ENCODE measurements at places on chromosomes 2 and 18.

GRCh38 chr18:54689319-54689718, 98.3 kb downstream of the DYNAP start:
- DNase-seq, result no peak

DNA sequence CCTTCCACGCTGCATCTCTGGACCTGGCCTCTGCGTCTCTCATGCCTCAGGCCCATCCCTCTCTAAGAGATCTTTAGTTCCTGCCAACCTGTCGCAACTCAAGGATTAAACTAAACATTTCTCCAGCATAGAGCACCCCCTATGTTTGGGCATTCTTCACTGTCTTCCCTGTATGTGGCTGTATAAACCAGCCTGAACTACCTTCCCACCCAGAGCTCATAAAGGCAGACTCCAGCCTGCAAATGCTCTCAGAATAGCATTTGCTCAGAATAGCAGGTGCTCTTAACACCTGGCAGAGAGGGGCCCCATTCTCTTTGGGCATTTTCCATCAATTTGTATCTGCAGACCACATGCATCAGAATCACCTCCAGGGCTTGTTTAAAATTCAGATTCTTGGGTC, 83.4 kb downstream of the EHD3 start:
- DNase-seq, result no peak

- DNase-seq, result no peak
Observed at GRCh38 chr2:29940706-29941105, 19.3 kb upstream of the ALK start.

- no peak for DNase-seq
Observed at GRCh38 chr2:9774266-9774665, 69.0 kb upstream of the TAF1B start.

GRCh38 chr2:60172801-60173200, 380.7 kb downstream of the BCL11A start:
- no peak for DNase-seq

DNA sequence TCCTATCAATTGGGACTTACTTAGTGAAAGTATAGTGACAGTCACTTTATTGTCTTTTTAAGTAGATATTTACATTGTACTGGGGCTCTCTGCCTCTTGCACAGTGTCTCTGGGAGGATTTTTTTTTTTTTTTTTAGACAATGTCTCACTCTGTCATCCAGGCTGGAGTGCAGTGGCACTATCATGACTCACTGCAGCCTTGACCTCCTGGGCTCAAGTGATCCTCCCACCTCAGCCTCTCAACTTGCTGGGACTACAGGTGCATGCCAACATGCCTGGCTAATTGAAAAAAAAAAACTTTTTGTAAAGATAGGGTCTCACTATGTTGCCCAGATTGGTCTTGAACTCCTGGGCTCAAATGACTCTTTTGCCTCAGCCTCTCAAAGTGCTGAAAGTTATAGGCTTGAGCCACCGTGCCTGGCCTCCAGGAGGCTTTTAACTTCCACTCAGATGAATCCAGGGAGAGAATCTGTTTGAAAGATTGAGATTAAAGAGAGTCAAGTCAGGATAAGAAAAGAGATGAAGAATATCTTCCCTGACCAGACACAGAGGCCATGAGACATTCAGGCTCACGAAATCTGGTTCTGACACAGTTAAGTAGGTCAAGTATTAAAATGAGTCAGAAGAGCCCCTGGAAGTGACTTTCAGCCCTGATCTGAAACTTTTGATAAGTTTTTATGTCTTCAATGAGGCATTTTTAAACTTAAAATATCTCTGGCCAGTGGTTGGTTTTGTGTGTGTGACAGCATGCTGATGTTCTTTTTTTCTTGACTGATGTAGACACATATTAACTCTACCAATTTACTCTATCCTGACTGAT, 18.3 kb downstream of the ARHGEF33 start:
- no peak for DNase-seq

DNA sequence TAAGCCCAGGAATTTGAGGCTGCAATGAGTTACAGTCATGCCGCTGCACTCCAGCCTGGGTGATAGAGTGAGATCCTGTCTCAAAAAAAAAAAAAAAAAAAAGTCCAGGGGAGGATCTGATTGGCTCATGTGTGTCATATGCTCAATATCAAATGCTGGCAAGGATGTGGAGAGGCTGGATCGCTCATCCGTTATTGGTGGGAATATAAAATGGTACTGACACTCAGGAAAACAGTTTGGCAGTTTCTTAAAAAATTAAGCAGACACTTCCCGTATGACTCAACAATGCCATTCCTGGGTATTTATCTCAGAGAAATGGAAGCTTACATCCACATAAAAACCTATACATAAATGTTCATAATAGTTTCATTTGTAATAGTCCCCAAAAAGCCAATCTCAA, 68.9 kb downstream of the MEX3C start:
- DNase-seq, result no peak

DNA sequence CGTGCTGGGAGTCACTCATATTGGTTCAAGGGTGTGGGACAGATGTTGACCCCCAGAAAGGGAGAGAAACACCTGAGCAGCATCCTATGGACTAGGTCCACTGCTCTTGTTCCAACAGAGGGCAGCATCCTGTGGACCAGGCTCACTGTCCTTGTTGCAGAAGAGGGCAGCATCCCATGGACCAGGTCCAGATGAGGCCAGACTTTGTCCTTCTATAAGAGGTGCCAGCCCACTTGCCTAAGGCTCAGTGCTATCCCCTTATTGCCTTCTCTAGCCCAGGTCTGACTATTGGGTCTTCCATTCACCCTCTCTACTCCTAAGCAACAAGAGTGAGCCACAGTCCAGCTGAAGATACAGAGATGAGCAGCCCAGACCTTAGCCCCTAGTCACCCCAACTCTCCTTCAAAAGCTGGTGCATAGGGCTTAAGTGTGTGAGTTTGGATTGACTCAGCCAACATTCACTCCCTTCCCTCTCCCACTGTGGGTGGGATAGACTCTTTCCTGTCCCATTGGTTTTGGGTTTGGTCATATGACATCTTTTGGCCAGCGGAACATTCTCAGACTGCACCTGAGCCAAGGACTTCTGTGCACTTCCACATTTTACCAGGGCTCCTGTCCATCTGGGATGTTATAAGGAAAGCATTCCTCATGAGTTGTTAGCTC, 132.4 kb upstream of the GPC1 start:
- no peak for DNase-seq

GRCh38 chr18:24878289-24878688, 417.9 kb downstream of the HRH4 start:
- DNase-seq, result peak; percentile 47

DNA sequence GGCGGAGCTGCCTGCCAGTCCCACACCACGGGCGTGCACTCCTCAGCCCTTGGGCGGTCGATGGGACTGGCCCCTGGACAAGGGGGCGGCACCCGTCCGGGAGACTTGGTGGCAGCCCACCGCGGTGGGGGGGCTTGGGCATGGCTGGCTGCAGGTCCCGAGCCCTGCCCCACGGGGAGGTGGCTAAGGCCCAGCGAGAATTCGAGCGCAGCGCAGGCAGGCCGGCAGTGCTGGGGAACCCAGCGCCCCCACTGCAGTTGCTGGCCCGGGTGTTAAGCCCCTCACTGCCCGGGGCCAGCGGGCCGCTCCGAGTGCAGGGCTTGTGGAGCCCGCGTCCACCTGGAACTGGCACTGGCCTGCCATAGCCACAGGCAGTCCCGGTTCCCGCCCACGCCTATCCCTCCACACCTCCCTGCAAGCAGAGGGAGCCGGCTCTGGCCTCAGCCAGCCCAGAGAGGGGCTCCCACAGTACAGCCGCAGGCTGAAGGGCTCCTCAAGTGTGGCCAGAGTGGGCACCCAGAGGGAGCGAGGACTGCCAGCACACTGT, 742.9 kb upstream of the DDX18 start:
- DNase-seq, result no peak

DNA sequence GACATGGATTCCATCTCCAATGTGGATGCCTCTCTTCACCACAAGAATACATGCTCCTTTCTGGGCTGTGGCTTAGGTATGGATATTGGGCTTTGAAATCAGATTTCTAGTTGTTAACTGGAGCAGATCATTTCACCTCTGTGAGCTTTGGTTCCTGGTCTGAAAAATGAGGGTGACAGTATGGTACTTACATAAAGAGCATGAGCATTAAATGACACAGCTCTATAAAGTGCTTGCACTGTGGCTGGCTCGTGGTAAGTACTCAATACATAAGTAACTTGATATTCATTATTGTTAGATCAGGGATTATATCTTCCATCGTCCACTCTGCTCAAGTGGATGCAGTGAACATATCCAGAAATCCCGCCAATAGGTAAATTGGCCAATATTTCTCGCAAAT, 33.4 kb downstream of the ARHGAP25 start:
- DNase-seq, result no peak

- DNase-seq, result no peak
Observed at GRCh38 chr2:239822146-239822831, 202.9 kb downstream of the NDUFA10 start.

DNA sequence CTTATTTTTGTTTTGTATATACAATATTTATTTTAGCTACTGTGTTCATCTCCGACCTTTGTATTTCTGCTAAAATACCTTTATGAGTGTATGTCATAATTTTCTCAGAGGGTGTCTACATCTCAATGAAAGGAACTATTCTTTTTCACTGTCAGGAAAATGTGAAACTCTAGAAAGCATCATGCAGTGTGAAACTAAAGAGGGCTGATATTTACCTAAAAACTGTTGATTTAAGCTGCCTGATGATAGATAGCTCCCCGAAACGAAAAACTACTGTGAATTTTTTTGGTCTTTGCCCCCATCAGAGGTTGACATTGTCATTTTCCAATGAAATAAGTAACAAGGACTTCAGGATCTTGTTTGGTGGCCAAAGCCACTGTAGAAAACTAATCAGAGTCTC, 38.8 kb downstream of the TMEM178A start:
- DNase-seq, result no peak

DNA sequence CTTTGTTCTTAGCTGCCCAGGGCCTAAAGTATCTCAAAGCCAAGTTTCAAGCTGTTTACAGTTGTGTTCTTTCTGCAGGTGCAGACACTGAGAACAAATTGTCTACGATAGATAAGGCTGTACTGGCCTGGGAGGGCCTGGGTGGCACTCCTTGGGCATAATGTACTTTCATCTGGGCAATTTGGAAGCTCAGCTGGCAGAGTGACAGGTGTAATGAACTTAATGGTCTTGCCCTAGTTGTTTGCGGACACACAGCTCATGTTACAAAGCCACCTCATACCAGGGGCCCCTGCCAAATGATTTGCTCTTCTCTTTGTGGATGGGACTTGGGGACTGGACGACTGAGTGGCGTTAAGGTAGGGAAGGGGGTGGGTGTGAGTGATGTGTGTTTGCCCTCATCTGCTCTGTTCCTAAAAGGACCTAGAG, 4.3 kb downstream of the LDLRAD4 start:
- DNase-seq, result peak; percentile 26

DNA sequence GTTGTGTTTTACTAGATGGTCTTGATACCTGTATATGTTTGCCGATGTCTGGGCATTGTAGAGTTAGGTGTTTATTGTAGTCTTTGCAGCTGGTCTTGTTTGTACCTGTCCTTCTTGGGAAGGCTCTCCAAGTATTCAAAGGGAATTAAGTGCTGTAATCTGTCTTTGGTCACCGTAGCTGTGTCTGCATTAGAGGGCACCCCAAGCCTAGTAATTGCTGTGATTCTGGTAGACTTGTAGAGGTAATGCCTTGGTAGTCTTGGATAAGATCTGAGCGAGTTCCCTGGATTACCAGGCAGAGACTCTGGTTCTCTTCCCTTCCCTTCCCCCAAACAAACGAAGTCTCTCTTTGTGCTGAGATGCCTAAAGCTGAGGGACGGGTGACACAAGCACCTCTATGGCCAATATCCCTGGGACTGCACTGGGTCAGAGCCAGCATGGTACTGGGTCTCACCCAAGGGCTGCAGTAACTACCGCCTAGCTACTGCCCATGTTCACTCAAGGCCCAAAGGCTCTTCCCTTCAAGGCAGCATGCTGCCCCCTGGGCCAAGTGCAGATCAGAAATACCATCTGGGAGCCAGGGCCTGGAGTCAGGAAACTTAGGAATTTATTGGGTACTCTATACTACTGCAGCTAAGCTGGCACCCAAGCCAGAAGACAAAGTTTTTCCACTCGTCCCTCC, 27.1 kb downstream of the STPG4 start:
- no peak for DNase-seq

GRCh38 chr2:205650450-205650849, 31.9 kb upstream of the NRP2 start:
- DNase-seq, result no peak

Measured in NCI-H1417 treated with DMSO at 0.1 percent for 48 hours (cell line).